ENCODE measurements at places on chromosomes 12 and 14.

GRCh38 chr14:96780500-96780899 is 16.7 kb upstream of the VRK1 start:
- no peak for DNase-seq

DNA sequence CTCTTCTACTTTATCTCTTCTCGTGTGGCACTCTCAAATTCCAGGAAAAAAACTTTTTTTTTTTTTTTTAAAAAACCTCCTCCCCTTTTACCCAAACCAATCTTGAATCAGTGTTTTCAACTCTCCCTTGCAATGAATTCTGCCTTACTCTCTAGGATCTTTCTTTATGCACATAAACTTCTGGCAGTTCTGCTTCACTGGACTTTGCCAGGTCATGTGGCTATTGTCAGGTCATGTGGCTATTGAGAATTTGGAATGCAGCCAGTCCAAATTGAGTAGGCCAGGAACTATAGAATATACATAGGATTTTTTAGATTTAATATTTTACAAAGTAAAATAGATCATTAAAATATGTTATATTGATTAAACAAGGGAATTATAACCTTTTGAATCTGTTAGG is 218.2 kb downstream of the TMTC3 start:
- DNase-seq: no peak

GRCh38 chr14:76706811-76707210 is 54.5 kb upstream of the VASH1 start:
- DNase-seq: no peak

GRCh38 chr14:71554959-71555612 is 377.1 kb upstream of the RGS6 start:
- no peak for DNase-seq

- no peak for DNase-seq
Measured at GRCh38 chr12:125797421-125798175, 732.4 kb downstream of the AACS start.

DNA sequence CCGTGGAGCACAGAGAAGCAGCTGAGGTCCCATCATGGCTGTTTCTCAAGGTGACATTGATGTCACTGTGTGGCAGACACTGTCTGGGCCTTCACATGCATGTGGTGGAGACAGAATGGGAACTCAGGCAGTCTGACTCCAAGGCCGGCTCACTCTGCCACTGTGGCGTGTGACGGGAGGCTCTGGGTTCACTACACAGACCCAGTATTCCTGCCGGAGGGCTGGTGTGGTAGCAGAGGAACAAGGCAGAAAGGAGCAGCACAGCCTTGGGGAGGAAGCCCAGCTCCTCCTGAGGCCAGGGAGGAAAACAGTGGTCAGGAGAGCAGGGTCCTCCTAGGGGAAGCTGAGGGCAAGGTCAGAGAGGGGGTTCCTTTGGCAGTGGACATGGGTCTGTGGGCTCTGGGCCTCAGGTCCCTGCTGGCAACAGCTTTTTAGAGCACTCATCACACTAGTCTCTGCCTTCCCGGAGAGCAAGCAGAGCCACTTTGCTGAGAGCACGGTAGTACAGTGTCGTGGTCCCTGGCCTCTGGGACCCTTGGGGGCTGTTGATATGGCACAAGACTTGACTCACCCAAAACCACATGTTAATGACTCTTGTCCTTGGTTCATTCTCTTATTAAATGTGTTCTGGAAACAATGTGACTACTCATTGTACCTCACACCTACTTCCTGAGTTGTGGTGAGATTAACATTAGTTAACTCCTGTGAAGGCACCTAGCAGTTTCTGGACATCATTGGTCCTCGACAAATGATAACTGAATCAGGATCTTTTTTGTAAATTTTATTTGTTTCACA is 21.3 kb downstream of the DCAF4 start:
- DNase-seq: no peak

DNA sequence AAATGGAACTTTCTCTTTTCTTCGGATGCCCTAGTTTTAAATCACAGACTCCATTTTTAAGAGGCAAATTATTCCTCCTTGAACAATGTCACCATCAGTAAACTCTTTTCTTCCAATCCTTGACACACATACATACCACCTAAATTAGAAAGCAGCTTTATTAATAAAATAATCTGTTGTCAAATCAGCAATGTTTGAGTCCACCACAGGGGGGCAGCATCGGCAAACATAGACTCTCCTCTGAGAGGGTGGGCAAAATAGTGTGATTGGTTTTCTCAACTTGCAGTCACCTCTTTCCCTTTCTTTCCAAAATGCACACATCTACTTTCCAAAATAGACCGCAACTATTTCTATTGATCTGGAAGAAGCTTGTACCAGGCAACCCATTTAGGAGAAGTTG is 438.4 kb upstream of the OR4E1 start:
- DNase-seq: no peak

DNA sequence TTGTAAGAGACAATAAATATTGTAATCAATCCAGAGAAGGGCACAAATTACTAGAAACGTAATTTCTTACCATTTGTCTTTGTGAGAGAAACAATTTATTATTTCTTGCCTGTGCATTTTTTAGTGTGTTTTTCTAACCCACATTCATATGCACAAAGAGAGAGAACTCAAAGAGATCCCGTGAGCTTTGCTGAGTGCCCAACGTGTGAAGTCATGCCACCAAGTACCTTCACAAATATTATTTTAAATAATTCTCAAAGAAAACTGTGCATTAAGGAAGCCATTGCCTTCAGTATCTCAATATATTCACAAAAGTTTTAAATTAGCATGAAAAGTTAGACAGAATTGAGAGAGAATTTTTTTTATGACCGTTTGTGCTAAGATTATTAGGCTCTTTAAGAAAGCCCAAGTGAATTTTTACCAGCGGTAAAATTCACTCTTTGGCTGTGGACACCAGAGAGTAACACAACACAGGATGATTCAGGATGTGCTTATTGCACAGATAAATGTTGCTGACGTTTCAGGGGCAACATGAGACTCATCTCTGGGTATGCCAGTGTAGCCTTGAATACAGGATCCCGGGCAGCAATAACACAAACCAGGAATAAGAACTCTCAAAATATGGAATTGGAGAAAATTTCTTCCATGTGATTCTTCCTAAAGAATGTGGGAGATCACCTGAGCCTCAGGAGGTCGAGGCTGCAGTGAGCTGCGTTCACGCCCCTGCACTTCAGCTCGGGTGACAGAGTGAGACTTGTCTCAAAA is 2.9 kb downstream of the ARHGDIB start:
- no peak for DNase-seq

GRCh38 chr12:68573406-68573805 is 37.3 kb upstream of the RAP1B start:
- DNase-seq: no peak

- no peak for DNase-seq
Measured at GRCh38 chr12:54358191-54358944, 5.9 kb downstream of the GPR84 start.

All from stimulated activated CD8-positive, alpha-beta memory T cell treated with anti-CD3 and anti-CD28 coated beads, Interleukin-4, amount 100 ng/mL, for 1 hour (primary cell).